ENCODE measurements at places on chromosomes 2 and 18.

DNA sequence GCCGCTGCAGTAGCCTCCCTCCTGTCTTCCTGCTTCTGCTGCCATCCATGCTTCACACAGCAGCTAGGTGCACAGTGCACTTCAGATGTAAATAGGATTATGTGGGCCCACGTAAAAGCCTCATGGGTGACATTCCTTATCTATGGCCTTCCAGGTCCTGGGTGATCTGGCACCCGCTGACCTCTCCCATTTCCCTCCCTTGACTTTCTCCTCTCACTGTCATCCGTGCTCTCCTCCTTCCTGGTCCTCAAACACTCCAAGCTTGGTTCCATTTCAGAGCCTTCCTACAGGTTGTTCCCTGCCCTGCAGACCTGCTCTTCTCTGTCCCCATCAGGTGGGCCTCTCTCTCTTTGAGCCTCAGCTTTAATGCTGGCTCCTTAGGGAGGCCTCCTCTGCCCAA is 4.0 kb upstream of the SMYD5 start:
- no peak for DNase-seq

- no peak for DNase-seq
Measured at GRCh38 chr2:241310917-241311566, 4.4 kb downstream of the HDLBP start.

- DNase-seq, result no peak
Measured at GRCh38 chr2:128399690-128400291, 81.1 kb upstream of the HS6ST1 start.

DNA sequence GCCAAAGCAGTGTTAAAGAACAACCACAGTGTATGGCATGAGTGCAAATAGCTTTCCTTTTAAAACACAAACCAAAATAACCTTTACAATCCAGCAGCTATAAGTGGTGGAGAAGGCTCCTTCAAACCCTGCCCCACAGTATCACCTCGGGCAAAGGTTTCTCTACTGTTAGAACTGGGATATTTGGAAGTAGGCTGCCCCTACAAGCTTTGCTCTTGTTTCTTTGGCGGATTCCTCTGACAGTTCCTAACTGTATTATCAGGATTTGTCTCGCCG is 214.8 kb downstream of the ZNF521 start:
- DNase-seq, result peak; percentile 22

DNA sequence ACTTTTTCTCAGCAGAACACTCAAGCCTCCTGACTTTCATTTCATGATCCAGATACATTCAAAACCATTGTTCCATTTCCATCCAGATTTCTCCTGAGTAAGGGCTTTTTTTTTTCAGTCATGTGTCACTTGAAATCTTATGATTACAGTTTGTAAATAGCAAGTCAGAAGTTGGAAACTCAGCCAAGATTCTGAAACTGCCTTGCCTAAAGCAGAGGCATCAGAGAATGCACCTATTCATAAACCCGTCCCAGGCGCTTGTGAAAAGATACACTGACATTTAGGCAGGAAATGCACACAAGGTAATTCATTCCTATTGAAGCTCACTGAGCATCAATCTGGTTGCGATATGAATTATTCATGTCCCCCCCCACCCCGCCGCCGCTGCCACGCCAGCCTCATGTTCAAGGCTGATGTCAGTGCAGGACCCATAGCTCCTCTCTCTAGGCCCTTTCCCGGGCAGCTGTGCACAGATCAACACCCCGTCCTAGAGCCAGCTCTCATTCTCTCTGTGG is 30.4 kb upstream of the MGAT4A start:
- DNase-seq, result no peak

DNA sequence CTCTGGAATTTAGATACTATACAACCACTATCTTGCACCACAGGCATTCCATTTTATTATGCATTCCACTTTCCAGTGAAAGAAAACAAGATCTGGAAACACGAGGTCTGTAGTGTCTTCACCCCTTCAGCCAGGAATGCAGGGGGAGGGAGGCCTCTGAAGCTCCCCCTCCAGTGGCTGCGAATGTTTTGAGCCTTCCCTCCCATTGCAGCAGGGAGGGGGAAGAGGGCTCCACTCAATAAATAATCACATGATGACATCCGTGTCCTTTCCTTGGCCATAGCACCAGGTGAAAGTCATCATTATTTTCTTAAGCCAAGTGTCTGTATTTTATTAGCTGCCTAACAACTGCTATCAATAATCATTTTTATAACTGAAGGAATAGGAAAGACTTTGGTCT is 38.6 kb downstream of the ALPK2 start:
- DNase-seq, result peak; percentile 93

DNA sequence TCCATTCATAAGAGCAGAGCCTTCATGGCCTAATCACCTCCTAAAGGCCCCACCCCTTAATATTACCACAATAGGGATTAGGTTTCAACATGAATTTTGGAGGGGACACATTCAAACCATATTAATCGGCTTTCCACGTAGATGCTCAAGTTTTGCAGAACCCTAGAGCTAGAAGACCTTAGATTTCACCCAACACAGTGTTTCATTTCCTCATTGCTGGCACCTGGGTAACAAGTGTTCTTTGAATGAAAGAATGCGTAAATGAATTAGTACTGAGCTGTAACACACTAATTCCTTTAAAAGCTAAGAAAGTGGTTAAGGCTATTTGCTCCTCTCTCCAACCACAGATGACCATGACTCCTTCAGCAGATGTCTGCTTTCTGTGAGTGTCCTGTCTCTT is 252.5 kb downstream of the SMAD2 start:
- no peak for DNase-seq

DNA sequence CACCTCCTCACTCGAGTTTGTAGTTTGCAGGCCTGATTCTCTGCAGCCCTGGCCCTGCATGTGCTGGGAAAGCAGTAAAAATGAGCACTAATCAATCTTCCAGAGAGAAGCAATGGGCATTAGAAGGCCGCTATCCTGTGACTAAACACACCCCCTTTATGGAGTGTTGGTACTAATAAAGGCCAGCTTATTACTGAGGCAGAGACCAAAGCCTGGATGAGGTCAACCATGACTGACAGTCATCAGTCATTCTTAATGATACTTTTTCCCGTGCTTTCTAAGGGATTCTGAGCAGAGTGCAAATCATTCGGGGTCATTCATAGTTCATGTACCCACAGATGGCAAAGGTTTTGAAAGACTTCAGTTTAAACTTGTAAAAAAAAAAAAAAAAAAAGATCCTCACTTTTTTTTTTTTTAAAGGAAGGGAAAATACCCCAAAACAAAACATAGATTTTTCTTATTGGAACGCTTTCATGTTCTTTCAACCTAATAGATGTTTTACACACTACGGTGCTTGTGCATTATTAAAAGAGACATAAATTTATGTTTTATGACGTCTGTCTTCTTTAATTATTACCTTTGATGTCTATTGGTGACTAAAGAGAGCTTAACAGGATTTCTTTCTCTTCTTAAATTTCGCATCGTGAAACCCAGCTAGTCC is 13.2 kb downstream of the TSHZ1 start:
- DNase-seq, result no peak

Data from fibroblast of the aortic adventitia (primary cell).